ENCODE measurements at places on chromosomes 3 and 15. TPM values are rescaled to one million over a fixed set of nuclear protein-coding genes. Genes with fewer than 3 reads are reported as not detected.

Gene SRPRB
- 38.1 TPM for total RNA-seq

GRCh38 chr3:177381070-177381469 lies 183.8 kb upstream of the TBL1XR1 start:
- no peak for DNase-seq

DNA sequence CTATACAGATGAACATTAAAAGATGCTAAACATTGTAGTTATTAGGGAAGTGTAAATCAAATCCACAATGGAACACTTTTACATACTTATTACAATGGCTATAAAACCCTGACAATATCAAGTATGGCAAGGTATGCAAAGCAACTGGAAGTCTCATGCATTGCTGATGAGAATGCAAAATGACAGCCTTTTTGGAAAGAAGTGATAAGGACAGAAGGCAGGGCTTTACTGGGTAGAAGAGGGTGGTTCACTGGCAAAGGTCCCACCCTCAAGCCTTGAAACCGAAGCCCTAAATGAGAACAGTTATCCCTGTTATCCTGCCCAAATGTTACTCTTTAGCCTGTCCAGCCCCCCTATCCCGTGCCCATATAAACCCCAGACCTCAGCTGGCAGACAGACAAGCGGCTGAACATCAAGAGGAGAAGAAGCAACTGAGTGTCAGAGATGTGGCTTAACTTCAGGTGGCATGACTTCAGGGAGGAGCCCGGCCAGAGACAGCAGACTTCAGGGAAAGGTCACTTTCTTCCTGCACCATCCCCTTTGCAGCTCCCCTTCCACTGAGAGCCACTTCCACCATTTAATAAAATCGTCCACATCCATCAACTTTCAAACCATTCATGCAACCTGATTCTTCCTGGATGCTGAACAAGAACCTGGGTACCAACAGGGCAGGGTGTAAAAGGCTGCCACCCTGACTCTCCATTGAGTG lies 732 bp upstream of the GCSAM start:
- DNase-seq, result no peak

- DNase-seq, result no peak
These were observed 60.0 kb upstream of the NTRK3 start for GRCh38 chr15:88316586-88316985.

DNA sequence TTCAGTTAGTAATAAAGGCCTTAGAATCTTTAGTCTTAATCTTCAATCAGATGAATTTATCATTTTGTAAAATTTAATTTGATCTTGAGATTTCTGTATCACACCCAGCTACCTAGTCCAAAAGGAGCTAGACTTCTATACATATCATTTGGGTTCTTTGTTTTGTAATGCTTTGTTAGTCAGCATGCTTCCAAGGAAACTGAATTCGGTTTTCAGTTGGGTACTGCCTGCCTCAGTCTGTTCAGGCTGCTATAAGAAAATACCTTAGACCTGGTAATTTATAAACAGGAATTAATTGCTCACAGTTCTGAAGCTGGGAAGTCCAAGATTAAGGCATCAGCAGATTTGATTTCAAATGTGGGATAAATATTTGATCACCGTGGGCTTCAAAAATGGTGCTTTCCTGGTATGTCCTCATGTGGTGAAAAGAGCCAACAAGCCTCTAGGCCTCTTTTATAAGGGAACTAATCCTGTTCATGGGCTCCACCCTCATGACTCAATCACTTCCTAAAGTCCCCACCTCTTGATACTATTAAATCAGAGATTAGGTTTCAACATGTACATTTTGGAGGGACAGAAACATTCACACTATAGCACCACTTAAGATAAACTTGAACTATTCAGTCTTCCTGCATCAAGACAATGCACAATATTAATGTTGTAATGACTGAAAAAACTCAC lies 800.7 kb downstream of the NAALADL2 start:
- no peak for DNase-seq

All from mucosa of descending colon (tissue), 3 donors.